ENCODE measurements at places on chromosomes 16 and 17.

DNA sequence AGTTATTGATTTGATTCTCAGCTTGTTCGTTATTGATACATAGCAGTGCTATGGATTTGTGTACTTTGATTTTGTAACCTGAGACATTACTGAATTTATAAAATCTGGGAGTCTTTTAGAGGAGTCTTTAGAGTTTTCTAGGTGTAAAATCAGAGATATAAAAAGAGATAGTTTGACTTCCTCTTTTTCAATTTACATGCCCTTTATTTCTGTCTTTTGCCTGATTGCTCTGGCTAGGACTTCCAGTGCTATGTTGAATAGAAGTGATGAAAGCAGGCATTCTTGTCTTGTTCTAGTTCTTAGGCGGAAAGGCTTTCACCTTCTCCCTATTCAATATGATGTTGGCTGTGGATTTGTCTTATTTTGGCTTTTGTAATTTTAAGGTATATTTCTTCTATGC, 106.2 kb downstream of the PHKB start:
- no peak for DNase-seq

GRCh38 chr17:35566968-35567367, 6.3 kb upstream of the SLFN14 start:
- DNase-seq, result no peak

GRCh38 chr17:76968707-76969597, 100.7 kb downstream of the MGAT5B start:
- no peak for DNase-seq

DNA sequence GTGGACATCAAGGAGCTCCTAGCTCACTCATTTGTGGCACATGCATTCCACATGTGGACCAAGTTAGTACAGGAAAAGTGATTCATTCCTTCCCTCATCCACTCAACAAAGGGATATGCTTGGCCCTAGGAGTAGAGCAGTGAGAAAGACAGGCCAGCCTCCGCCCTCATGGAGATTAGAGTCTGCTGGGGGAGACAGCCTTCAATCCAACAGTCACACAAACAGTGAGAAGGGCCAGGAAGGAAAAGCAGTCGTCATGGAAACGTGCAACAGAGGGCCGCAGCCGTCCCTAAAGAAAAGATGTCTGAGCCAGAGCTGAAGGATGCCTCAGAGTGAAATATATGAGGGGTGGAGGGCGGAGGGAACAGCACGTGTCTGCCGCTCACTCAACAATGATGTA, 109.9 kb downstream of the VPS53 start:
- no peak for DNase-seq

GRCh38 chr16:20675488-20676267, 21.8 kb downstream of the ACSM1 start:
- DNase-seq, result no peak

DNA sequence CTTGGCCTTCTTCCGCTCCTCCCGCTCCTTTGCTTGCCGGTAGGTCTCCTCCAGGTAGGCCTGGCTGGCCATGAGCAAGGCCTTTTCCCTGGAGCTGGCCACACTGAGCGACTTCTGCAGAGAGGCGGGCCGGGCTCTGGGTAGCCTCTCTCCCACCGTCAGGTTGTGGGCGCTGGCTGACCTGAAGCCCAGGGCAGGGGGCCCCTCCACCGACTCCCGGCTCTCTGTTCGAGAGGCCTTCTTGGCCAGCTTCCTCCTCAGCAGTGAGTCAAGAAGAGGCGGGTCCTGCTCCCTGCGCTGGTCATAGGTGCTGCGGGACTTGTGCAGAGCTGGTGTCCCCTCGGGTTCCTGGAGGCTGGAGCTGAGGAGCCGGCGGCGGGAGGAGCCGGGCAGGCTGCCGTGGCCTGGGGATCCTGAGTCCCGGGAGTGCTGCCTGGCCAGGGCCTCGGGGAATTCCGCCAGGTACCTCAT, 12.8 kb downstream of the GPR179 start:
- no peak for DNase-seq

- no peak for DNase-seq
Measured at GRCh38 chr16:74325641-74326040, 29.0 kb downstream of the PSMD7 start.

GRCh38 chr16:67773099-67773498, 33.3 kb downstream of the RANBP10 start:
- no peak for DNase-seq

DNA sequence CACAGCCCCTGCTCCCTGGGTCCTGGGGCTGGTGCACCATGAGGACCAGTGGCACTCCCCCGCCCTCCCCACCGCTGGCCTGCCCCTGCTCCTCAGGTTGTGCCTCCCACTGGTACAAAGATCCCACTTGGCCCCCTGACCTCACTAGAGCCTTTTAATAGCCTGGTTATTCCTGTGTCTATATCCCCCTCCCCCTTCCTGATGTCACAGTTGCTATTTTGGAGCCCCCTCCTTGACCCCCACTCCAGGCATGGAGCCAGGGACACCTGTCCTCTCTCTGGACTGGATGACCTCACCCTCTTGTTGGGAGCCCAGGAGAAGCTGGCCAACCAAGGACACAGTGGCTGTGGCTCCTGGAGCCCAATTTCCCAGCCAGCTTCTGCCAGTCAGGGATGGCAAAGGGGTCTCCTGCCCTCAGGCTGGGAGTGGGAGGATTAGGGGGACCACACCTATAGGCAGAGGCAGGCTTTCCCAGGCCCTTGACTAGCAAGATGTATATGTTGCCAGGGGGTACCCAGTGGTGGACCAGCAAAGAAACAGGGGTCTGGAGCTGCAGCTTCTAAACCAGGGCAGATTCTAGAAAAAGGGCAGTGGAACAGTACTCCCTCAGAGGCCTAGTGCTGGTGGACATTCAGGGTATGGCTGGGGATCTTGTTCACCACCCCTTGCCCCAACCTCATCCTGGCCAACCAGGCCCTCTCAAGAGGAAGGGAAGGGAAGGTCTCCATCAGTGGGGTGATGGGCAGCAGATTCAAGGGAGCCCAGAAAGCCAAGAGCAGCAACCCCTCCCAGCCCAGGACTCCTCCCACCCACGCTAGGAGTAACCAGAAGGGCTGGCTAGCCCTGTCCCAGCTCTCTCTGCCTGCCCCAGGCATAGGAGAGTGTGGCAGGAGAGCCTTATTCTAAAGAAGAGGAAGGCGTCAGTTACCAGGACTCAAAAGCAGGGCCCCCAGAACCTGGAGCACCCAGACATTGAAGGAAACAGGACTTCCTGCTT, 10.9 kb downstream of the HDAC5 start:
- DNase-seq, result no peak

DNA sequence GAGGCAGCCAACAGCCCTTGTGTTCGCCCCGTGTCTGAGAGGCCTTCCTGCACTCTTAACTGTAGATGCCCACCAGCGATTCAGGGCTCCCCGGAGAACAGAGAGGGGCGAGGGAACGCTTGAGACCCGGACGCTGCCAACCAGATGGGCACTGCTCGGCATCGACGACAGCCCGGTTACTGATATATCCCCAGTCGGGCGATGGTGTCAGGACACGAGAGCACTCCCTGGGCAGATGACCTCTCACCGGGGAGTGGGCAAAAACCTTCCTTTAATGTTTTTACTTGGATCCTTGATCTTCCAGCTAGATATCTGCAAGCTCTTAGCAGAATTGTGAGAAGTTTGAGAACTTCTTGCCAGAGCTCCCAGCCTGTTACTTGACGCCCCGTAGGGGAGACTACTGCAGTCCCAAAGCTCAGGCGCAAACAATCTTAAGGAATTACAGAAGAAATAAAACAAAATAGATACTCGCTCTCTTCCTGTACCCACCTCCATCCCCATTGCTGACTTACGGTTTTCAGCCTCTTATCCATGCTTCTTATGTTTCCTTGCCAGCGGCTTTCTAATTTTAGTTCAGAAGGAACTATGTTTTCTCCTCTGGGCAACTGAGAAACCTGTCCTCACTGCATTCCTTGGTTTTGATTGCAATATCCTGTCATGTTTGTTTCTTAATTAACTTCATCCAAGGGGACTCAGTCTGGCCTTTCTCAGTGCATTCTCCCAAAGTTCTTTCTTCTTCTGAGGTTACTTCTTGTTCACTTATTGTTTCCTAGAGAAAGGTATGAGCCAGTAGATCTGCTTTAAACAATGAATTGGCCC, 845 bp downstream of the SP2 start:
- no peak for DNase-seq

DNA sequence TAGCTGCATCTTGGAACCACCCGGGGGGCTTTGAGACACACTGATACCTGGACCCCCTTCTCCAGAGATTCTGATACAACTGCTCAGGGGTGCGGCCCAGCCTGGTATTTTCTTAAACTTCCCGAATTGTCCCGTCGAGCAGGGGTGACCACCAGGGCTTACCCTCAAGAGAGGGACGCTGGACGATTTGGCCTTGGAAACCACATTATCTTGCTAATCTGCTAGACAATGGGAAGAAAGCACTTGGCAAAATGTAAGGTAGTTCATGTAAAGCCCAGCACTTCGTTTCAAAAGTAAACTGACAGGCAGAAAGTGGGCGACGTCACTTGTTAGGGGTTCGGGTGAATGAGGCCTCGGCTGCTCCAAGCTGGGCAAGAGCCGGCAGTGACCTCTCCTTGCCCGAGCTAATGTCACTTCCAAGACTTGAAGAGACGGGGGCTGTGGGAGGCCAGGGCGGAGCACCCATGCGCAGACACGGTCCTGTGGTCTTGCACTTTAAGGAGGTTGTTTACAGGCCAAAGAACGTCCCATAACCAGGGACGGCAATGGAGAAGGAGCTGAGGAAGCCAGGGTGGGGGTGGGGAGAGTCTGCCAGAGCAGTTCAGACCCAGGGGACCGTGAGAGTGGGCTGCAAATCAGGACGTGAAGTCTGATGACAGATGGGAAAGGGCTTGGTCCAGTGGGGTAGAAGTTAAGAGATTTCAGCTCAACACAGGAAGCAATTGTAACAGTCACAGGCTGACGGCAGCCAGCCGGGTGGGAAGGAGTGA, 152.7 kb upstream of the GSE1 start:
- no peak for DNase-seq

- DNase-seq, result no peak
Measured at GRCh38 chr16:53456625-53457024, 22.4 kb downstream of the RBL2 start.

DNA sequence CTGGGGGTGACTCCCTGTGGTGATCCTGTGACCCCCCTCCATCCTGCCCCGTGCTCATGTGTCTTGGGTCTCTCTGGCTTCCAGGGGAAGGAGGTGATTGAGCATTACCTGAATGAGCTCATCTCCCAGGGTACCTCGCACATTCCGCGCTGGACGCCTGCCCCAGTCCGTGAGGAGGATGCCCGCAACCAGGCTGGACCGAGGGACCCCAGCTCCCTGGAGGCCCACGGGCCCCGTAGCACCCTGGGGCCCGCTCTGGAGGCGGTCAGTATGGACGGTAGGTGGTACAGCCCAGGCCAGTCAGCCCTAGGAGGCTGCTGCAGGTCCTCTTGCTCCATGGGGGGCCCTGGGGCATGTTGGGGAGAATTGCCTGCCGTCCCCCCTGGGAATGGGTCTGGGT, 33.6 kb downstream of the SEC14L5 start:
- DNase-seq, result no peak

- DNase-seq, result no peak
Measured at GRCh38 chr16:89861648-89862047, 11.7 kb upstream of the TCF25 start.

- peak; percentile 97 for DNase-seq
Measured at GRCh38 chr17:59786536-59787319, 79.3 kb downstream of the VMP1 start.

DNA sequence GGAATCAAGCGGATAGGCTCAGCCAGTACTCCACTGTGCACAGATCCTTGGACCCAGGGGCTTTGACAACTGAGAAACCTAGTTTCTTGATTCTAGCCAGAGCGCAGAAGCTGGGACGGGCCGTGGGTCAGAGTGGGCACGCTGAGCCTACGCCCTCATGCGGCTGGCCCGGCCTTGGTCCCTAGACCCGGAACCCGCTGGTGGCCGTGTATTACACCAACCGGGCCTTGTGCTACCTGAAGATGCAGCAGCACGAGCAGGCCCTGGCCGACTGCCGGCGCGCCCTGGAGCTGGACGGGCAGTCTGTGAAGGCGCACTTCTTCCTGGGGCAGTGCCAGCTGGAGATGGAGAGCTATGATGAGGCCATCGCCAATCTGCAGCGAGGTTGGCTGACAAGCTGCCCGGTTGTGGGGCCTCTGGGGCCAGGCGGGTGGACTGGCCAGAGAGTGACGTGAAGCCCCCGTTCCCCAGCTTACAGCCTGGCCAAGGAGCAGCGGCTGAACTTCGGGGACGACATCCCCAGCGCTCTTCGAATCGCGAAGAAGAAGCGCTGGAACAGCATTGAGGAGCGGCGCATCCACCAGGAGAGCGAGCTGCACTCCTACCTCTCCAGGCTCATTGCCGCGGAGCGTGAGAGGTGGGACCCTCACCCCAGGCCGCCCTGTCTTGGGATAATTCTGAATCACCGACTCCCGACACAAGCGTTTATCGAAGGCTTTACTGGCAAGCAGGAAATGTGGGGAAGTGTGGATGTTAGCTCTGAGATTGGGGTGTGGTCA, 946 bp downstream of the STUB1 start:
- DNase-seq, result no peak

- DNase-seq, result no peak
Measured at GRCh38 chr16:74560912-74561311, 46.0 kb downstream of the GLG1 start.

GRCh38 chr17:44223541-44224071, 4.1 kb upstream of the UBTF start:
- DNase-seq, result no peak

DNA sequence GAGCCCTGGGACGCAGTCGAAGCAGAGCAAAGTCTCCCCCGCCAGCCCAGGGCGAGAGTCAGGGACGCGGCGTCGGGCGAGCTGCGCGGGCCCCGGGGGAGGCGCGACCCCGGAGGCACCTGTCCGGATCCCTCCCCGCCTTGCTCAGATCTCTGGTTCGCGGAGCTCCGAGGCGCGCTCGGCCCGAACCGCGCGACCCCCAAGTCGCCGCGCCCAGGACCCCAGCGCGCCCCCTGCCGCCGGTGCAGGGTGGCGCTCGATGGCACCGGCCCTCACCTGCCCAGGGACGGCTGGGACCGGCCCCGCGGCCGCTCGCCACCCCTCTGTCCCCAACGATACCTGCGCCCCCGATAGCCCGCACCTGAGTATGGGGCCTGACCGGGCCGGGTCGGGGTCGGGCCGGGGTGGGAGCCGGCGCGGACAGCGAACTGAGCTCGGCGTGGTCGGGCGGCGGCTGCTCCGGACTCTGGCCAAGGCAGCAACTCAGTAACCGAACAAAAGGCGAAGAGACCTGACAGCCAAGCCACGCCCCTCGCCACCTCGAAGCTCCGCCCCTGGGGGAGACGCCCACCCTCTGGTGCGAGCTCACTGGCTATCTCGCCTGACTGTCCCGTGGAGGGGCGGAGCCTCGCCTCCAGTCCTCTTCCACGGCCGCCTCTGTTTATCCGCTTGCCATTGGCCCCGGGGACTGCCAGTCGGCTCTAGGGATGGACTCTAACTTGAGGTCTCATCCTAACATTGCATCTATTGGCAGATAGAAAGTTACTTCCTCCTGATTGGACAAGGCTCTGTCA, at the start of gene JUP:
Gene JUP, minus strand, starts transcription at position 485 of the 794 bp plus-strand sequence. CDS start 14,857 bp downstream, outside the sequence.
- DNase-seq, result peak; percentile 91

Data from AG09319 (cell line).